ENCODE measurements at places on chromosomes 1 and 21.

- no peak for DNase-seq
Measured at GRCh38 chr1:216742625-216743024, 19.4 kb upstream of the ESRRG start.

DNA sequence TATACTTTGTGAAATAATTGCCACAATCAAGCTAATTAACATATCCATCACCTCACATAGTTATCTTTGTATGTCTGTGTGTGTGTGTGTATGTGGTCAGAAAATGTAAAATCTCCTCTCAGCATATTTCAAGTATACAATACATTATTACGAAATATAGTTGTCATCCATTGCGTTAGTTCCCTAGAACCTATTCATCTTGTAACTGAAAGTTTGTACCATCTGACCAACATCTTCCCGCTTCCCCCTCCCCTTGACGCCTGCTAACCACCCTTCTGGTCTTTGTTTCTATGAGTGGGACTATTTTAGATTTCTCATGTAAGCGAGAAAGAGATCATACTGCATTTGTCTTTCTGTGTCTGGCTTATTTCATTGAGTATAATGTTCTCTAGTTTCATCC is 455.3 kb downstream of the KCNT2 start:
- DNase-seq: no peak

DNA sequence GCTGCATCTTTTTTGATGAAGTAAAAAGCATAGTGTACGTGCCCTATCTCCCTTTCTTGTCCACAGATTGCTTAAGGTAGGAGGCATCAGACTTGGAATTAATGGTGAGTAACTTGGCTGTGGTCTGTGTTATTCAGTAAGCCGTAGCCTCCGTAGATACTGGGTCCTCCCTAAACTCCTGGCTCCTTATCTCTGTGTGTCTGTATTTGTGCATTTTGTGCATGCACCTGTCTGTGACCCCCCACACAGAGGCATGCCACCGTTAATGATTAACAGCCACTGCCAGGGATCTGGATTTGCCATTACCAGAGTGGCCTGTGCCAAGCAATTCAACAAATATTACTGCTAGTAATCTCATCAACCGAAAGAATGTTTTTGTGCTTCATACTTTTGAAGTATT is 31.9 kb downstream of the MAP3K21 start:
- DNase-seq: no peak

- DNase-seq: no peak
Measured at GRCh38 chr1:158049853-158050252, 56.4 kb downstream of the KIRREL1 start.

DNA sequence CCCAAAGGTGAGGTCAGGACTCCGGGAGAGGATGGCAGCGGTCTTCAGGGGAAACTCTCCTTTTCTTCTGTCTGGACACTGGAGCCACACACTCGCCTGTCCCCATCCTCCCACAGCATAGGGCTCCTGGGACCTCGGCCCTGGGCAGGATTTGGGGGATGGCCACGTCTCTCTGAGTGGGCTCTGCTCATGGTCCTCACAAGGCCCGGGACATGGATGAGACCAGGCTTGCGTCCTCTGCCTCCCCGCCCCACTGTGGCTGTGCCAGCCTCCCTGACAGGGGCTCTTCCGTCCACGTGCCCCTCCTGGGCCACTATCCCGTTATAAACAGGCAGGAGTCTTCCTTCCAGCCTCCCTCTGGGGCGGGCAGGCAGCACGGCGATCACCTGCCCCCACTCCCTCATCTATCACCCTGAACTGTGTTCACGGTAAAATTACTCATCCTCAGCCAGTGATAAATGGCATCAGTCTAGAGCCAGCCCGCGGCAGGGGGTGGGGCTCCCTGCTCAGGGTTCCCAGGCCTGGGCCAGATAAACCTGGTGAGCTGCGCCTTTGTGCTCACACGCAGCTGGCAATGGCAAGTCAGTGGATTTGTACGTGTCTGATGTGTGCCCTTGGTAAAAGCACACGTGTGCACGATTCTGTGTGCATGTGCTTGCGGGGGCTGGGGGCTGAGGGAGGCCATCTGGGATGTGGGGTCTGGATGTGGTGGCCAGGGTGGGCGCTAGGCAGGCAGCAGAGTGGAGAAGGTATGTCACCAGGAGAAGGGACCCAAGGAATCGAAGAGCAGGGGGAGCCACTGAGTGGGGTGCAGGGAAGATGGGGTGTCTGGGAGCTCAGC is 12.6 kb upstream of the SAMD11 start:
- no peak for DNase-seq

GRCh38 chr21:33945652-33946270 is 30.2 kb upstream of the ATP5PO start:
- DNase-seq: no peak

All from stimulated activated CD8-positive, alpha-beta memory T cell treated with anti-CD3 and anti-CD28 coated beads, Interleukin-4, amount 100 ng/mL, for 1 hour (primary cell).